ENCODE measurements at places on chromosomes 4 and X. TPM values are rescaled to one million over a fixed set of nuclear protein-coding genes. Genes with fewer than 3 reads are reported as not detected.

RTL3 gene
- total RNA-seq, result not detected

LONRF3 gene
- total RNA-seq, result 1.3 TPM

GRID2 gene
- under 0.01 TPM for total RNA-seq

FLNA gene
- 2,651 TPM for total RNA-seq

Data from aortic smooth muscle cell (primary cell).